ENCODE measurements at places on chromosomes 4 and X.

DNA sequence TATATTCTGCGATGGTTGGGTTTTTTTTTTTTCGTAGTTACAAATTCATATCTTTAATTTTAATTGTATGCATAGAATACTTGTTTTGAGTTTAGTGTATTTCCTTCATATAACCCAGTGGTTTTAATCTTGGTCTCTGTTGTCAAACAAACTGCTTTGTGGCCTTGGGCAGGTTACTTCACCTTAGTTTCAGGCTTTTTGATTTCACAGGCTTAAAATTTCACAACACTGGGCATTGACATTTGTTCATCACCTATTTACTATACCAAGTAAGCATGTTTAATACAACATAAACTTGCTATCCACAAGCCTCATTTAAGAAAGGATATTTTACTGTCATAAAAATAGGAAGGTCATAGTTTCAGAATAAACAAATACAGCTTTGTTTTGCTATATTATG lies 14.7 kb downstream of the RAPGEF2 start:
- DNase-seq = no peak

GRCh38 chr4:121200795-121201472 lies 36.8 kb upstream of the TNIP3 start:
- no peak for DNase-seq

GRCh38 chrX:19715711-19716638 lies 171.4 kb downstream of the SH3KBP1 start:
- no peak for DNase-seq

DNA sequence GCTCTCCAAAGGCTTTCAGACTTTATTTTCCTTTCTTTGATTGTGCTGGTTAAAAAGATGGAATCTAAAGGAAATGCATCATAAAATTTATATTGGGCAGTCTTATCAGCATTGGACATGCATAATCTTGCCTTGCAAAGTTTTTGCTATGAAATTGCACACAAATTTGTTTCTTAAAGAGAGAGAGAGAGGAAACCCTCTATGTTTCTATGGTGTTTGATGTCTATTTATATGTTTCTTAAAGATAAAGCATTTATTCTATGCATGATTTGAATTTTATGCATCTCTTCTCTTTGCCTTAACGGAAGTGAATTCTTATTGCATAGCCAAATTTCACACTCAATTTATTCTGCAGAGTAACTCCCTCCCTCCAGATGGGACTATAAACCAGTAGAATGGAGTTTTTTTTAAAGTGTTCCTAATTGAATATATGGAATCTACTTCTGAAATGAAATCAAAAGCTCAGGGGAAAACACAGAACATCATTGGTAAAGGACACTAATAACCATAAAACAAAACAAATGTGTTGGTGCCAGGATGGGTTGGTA lies 83.5 kb upstream of the PPARGC1A start:
- DNase-seq = no peak

DNA sequence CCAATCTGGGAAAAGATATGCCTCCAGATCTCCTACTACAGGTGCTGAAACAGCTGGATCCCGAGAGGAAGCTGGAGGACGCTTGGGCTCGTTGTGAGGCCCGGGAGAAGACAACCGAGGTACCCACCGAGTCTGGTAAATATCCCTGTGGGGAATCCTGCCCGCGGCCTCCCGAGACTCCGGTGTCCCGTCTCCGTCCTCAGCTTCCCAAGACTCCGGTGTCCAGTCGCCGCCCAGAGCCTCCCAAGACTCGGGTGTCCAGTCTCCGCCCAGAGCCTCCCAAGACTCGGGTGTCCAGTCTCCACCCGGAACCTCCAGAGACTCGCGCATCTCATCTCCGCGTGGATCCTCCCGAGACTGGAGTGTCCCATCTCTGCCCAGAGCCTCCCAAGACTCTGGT lies 639 bp downstream of the FAM47B start:
- no peak for DNase-seq

DNA sequence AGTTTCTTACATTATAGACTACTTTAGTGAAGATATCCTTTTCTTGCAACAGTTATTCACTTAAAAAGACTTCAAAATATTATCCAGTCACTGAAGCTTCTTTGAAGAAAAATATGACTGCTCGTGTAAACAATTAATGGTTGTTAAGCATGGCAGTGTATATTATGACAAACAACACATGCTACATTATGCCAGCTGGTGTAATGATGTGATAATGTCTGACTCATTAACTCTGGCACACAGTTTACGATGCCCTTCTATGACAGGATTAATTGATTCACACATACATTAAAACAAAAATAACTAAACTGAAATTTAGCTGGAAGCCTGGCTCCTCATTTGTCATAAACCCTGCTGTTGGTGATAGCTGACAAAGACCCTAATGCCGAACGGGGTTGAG lies 22.4 kb downstream of the GK2 start:
- DNase-seq = no peak

DNA sequence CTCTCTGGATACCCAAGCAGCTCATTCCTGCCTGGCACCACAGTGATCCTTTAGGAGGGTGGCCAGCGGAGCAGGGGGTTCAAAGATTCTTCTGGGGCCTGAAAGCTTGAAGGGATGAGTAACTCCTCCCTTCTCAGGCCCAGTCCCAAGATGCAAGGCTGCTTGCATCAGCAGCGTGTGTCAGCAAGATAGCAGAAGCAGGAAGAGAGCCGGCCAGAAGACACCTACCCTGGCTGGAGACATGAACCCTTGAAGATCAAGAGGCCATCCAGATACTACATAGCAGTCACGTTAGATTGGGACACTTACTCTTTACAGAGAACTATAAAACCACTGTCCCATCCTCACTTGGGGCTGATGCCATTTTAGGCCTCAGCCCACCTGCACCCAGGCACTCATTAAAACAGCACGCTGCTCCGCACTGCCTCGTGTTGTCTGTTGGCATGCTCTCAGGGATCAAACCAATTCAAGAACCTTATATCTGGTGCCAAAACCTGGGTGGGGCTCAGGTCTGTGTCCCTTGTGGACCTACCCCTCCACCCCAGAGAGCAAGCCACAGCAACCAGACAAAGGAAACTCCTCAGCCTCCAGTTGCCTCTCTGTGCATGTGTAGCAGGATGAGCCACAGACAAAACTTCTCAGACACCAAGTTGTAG lies 6.5 kb downstream of the UGT2B17 start:
- no peak for DNase-seq

- peak; percentile 43 for DNase-seq
Measured at GRCh38 chrX:72247206-72247942, 8.5 kb upstream of the ERCC6L start.

DNA sequence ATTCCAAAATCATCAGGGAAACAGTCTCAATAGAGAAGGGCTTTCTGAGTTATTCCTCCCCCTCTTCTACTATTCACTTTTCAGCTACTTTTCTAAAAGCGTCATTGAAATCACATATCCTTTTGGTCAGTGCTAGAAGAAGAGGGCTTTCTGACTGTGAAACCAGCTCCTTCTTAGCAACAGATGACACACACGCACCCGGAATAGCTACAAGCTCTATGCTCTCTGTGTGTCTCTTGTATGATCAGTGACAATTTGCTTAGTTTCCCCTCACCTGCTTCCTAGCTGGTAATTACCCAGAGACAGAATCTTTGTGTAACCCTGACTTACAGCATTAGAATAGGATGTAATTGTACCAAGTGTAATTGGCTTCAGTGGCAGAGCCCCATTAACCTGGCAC lies 268.1 kb upstream of the SLITRK2 start:
- no peak for DNase-seq

DNA sequence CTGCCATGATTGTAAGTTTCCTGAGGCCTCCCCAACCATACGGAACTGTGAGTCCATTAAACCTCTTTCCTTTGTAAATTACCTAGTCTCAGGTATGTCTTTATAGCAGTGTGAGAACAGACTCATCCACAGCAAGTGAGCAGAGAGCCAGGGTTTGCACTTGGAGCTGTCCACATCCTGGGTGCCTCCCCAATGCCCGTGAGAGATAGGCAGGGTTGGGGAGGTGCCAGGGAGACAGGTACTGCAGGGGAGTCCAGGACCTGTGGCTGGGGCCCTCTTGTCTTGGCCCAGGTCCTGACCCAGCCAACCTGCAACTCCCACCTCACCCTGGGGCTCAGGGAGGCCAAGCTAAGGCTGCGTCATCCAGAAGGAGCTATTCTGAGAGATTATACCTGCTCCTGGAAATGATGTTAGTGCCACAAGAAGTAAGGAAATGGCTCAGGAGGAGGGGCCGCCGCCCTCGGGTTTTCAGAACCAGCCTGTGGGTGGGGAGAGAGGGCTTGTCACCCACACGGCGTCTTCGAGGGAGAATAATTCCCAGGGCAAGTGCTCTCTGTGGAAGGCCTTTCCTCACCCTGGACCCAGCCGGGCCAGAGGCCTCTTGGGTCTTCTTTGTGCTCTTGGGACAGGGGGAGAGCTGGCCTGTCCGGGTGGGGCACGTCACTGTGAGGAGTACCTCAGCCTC lies 66.5 kb downstream of the ADRA2C start:
- peak; percentile 17 for DNase-seq

DNA sequence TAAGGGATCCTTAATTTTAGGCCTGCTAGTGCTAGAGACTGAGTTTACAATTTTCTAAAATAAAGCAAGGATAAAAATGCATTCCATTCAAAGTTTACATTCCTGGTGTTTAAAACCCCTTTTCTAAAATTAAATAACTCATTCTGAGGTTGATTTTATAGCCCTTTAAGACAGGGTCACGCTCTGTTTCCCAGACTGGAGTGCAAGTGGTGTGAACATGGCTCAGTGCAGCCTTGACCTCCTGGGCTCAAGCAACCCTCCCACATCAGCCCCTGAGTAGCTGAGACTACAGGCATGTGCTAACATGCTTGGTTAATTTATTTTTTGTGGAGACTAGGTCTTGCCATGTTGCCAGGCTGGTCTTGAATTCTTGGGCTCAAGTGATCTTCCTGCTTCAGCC lies 6.8 kb upstream of the CDKL2 start:
- DNase-seq = no peak

GRCh38 chrX:1451661-1452515 lies 821 bp downstream of the ASMTL start:
- DNase-seq = no peak

GRCh38 chr4:143451186-143451585 lies 62.3 kb upstream of the SMARCA5 start:
- DNase-seq = no peak

- DNase-seq = no peak
Measured at GRCh38 chr4:188975271-188975670, 836.0 kb downstream of the TRIML1 start.

DNA sequence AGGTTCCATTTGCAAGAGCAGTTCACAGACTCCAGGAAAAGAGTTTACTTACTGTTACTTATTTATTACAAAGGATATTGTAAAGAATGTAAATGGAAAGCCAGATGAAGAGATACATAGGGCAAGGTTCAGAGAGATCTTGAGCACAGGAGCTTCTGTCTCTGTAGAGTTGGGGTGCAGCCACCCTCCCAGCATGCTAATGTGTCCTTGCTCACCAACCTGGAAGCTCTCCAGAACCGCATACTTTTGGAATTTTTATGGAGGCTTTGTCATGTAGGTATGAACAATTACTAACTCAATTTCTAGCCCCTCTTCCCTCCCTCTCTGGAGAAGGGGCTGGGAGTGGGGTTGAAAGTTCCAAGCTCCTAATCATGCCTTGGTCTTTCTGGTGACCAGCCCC lies 857.2 kb downstream of the RPA4 start:
- no peak for DNase-seq

GRCh38 chr4:56990109-56990905 lies 11.6 kb downstream of the POLR2B start:
- DNase-seq = no peak

- no peak for DNase-seq
Measured at GRCh38 chrX:94107981-94108380, 434.0 kb downstream of the FAM133A start.

- no peak for DNase-seq
Measured at GRCh38 chr4:76293772-76294171, 12.8 kb upstream of the STBD1 start.

- no peak for DNase-seq
Measured at GRCh38 chr4:98452091-98452490, 190.9 kb downstream of the RAP1GDS1 start.

- no peak for DNase-seq
Measured at GRCh38 chr4:26893491-26893890, 32.9 kb downstream of the STIM2 start.
